PC-9 (cell line): ENCODE measurements at places on chromosomes 1 and 21. TPM values are rescaled to one million over a fixed set of nuclear protein-coding genes. Genes with fewer than 3 reads are reported as not detected.

- no peak for DNase-seq
These were observed 187.7 kb upstream of the ADAMTS5 start for GRCh38 chr21:27154451-27155129.

DNA sequence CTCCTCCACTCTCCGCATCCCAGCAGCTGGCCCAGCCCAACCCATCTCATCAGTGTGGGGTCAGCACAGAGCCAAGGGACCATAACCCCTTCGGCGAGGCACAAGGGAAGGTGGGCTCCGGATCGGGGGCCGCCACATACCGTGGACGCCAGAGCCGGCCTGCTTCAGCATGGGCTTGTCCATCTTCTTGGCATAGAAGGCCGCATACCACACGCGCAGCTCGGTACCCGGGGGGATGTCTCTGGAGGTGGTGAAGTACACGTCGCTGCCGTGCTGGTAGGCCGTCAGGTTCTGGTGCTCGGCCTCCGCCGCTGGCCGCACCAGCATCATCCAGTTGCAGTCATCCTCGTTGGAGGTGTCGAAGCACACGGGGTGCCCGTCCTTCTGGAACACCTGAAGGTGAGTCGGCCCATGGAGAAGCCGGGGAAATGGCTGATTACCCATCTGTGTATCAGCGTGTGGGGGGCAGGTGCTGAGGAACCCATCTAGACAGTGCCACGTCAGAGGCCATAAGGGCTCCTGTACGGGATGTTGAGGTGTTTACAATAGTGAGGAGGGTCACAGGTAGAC lies 24.6 kb downstream of the PRDM15 start:
- DNase-seq: no peak

GRCh38 chr1:32878183-32878582 lies 7.5 kb upstream of the FNDC5 start:
- DNase-seq: peak; percentile 56

DNA sequence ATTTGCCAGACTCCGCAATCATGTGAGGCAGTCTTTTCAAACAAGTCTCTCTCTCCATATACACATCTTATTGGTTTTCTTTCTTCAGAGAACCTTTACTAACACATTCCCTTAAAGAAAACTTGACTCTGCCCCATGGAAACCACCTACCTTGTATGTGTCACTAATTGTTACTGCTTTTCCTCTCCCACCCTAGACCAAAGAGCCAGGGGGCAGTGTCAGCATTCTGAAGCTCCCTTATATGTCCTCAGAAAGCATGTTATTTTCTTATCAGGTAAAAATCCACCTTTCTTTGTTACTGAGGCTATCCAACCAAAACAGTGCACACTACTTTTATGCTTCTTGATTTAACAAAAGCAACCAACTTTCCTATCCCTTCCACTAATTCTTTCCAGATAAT lies 98.9 kb upstream of the SLC5A9 start:
- DNase-seq: no peak

DNA sequence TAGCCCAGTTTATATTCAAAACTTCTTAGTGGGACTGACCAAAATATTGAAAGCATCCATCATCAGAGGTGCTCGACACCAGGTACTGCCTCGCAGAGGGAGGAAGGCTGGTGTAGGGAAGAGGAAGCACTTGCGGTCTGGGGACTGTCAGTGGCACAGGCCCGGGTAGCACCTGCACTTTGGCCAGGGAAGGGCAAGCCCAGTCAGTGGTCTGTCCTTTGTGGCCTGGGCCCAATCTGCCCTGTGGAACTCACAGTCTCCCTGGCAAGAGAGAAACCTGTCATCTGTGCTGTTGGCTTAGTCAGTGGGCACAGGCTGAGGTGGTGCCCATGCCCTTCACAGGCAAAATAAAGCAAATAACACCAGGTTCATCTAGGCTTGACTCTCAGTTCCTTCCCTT lies 77.4 kb downstream of the SYT6 start:
- no peak for DNase-seq

DNA sequence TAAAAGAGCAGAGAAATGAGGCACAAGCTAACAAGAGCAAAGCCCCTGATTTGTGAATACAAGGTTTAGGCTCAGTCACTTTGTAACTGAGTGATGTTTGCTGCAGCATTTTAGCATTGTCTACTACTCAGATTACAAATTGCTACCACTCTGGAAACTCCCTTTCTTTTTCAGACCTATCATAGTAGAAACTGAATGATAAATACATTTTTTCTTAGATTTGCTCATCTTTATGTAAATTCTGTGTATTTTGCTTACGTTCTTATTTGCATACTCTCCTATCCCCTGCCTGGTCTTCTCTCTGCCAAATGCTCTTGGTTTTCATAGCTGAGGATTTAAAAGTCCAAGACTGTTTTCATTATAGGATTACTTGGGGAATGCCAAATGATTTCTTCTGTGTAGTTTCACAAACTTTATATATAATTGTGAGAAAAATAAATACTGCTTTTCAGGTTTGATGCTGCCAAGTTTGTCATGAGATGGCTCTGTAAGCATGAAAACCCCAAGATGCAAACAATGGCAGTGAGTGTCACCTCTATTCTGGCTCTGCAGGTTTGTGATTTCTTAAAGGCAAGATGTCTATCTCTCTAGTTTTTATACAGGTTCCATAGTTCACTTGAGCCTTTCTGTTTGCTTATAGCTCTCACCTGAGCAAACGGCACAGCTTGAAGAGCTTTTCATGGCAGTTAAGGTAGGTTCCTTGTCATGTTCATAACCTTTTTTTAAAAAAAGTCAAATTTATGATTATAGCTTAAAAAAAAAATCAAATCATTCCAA lies 24.7 kb downstream of the ZYG11A start:
- DNase-seq: no peak

DNA sequence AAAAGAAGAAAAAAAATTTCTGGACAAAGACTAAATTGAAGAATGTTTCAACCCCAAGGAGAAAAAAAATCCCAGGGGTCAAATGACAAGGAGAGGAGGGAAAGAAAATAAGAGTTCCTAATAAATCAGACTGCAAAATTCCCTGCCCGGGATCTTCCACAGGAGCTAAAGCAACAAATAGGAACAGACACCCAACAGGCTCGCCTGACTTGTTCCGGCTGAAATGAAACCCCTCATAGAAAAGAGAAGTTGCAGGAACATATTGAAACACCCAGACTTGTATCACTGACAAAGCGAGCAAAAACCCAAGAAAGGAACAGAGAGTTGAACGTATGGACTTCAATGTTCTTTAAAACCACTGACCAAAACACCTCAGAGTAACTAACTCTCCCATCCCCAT lies 123.0 kb downstream of the TIAM1 start:
- no peak for DNase-seq

DNA sequence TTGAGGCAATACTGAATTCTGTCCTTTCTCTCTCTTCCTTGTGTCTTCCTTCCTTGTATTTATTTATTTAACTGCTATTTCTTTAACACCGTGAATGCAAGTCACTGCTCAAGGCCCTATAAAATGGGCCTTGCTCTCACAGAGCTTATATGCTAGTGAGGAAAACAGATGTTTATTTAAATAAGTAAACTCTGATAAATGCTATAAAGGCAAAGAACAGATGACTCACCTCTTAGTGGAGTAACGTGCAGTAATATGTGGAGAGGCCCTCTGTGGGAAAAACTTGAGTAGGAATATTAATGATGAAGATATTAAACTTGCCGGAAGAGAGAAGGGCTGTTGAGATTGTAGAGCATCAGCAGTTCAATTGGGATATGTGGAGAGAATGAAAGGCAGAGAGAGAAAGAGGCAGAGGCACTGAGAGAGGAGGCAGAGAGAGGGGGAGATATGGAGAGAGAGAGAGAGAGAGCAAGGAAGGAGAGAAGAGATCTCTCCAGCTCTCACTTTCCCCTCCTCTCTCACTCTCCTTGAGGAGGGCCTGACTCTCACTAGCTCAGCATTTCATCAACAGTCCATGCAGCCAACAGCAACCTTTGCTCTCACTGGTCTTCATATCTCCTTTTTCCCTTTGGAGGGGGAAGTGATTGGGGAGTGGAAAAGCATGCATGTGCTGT lies 322.2 kb downstream of the LMX1A start:
- no peak for DNase-seq

DNA sequence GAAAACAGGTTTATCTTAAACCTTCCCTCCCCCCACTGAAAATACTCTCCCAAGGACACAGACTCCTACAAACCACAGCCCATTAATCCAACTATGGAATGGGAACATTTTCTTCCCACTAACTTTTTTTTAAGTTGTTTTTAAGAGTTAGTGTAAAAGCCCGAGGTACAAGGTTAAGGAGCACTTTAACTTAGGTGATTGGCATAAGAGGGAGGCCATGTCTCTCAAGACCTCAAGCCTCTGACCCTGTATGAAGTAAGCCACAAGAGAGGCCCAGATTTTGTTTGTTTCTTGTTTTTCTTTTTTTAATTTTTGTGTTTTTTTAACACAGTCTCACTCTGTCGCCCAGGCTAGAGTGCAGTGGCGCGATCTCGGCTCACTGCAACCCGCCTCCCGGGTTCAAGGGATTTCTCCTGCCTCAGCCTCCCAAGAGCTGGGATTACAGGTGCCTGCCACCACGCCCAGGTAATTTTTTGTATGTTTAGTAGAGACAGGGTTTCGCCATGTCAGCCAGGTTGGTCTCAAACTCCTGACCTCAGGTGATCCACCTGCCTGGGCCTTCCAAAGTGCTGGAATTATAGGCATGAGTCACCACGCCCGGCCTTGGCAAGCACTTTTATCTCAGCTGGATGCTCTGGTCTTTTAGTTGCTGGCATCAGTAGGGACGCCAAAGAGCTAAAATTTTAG lies 14.4 kb downstream of the ARMH1 start:
- no peak for DNase-seq

GRCh38 chr21:15742052-15742670 lies 12.4 kb downstream of the USP25 start:
- no peak for DNase-seq

- peak; percentile 32 for DNase-seq
These were observed 8.7 kb downstream of the GNAT2 start for GRCh38 chr1:109610609-109611307.

DNA sequence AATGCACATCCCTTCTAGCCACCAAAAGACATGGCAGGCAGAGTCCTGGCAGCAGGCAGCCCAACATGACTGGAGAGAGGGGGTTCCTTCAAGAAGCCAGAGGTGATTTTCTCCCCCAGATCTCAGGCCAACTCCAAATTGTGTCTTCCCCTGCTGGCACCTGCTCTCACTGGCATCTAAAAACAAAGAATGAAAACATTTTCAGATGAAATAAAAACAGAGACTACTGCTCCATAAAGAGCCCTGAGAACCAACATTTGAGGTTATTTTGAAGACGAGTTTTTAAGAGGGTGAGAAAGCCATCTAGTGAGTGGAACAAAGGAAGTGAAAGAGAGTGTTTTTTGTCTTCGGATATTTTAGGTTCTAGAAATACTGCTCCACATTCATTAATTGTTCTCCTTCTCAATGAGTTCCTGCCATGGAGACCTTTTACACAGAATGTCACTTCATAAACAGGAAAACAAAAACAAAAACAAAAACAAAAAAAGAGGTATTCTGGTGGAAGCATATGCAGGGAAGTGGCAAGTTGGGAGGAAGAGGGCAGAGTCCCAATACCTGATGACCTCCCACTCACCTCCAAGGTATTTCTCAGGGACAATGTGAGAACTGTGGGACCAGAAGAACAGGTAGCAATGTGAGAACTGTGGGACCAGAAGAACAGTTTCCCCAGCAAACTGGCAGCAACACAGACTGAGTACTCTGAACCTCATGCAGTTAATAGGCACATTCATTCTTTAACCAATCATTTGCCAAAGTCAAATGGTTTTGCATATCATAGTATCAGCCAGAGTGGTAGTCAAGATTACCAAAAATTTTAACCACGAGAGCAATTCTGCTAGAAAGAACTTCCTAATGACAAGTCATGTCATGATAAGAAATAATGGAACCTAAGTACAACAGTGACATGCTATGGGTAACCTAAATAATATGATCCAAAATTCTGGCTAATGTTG lies 50.0 kb downstream of the KIAA0319L start:
- peak; percentile 81 for DNase-seq

GRCh38 chr1:221939607-221940006 lies 197.7 kb upstream of the DUSP10 start:
- no peak for DNase-seq

DNA sequence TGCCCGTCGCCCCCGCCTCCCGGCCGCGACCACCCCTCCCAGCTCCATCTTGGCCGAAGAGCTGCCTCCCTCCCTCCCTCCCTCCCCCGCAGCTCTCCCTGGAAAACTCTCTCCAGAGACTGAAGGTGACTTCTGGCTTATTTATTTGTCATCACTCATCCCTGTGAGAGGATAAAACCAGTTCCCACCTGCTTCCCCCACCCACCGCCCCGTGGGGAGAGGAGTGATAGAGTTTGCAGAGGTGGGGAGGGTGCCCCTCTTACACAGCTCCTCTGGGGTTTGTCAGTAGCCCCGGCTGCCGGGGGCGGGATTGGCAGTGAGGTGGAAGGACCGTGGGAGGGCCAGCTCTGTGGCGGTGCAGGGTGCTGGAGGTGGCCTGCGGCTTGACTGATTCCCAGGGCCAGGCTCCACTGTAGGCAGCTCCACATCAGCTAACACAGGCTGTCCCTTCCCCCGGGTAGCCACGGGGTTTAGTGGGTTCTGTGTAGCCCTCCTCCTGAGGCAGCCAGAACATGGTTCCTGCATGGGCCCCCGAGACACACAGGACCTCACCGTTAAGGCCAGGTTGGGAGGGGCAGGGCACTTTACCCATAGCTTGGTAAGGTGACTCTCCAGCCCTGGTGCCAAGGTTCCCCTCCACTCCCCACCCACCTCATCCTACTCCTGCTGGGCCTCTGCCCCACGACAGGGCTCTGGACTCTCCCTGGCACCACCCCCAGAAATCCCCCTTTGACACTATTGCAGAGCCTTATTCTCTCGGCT lies 62.2 kb downstream of the ELK4 start:
- no peak for DNase-seq

- no peak for DNase-seq
These were observed 13.4 kb downstream of the TMEM9 start for GRCh38 chr1:201140941-201141260.

Gene METTL25B
- total RNA-seq: 51.0 and 77.7 TPM in 2 replicates

Gene TNNT2
- total RNA-seq: 4.8 and 6.4 TPM in 2 replicates

Gene LCE3E
- total RNA-seq: not detected in 2 replicates

Gene LCK
- total RNA-seq: 2.0 and 2.6 TPM in 2 replicates

Gene USF1
- total RNA-seq: 34.8 and 43.2 TPM in 2 replicates

Gene ORC1
- 17.6 and 21.2 TPM in 2 replicates for total RNA-seq

Gene NBPF20
- 3.3 and 3.8 TPM in 2 replicates for total RNA-seq
